ENCODE measurements at places on chromosomes 4 and X.

DNA sequence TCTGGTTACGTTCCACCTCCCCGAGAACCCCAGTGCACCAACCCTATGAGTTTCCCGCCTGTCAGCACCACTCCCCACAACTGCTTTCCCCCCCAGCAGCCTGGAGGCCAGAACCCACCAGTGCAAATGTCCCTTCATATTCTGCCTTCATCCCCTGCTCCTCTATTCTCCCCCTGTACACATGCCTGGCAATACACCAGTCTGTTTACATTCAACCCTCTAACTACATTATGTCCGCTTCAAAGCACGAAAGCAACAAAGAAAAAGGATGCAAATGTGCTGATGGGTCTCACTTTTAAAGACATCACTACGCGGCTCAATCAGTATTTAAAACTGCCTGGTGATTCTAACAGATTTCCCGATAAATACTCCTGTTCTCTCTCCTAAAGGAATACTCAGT lies 126.7 kb upstream of the SORBS2 start:
- no peak for DNase-seq

- no peak for DNase-seq
Observed at GRCh38 chrX:15177316-15177715, 92.6 kb downstream of the ASB9 start.

GRCh38 chrX:136048446-136048845 lies 63.2 kb downstream of the SLC9A6 start:
- no peak for DNase-seq

- no peak for DNase-seq
Observed at GRCh38 chr4:141913928-141914327, 277.5 kb downstream of the IL15 start.

DNA sequence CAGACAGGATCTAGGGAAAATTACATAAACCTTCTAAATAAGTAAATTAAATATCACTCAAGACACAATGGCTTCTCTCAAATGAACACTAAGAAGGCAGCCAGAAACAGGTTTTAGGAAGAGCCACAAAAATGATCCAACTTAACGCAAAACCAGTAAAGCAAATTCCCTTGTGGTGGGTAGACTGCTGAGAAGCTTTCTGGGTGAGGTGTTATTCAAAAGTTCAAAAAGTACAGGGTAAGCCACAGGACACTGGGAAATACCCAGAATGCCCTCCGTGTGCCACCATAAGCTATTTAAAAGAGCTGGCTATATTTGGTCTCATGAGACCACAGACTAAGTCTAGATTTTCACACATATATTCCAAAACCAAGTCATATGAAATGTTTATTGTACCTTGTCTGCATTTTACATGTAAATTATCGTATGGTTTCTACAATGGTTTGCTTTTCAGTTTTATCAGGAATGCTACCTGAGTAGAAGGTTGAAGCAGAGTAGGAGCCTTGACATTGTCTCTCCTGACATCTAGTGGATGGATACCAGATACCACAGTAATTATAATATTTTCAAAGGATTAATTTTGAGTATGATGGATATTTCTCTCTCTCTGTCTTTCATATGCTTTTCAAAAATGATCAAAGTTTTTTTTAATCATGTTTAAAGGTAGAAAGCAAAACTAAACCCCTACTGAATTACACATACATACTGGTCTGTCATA lies 109.3 kb upstream of the KLHL13 start:
- DNase-seq, result peak; percentile 49

DNA sequence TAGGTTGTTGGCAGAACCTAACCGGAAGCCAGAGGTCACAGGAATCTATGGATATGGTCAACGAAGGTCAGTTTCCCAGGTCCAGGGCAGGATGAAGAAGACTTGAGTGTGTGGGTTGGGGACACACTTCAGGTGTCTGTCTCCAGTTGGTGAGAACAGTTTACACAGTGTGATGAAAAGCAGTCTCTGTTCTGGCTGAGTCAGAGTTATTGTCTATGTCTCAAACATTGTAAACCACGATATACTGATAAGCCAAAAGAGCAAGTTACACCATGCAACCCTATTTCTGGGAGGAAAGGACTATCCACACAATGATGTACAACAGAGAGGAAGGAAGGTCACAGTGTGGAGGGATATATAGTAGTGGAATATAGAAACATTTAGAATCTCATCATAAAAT lies 187.1 kb upstream of the C1QTNF7 start:
- no peak for DNase-seq

DNA sequence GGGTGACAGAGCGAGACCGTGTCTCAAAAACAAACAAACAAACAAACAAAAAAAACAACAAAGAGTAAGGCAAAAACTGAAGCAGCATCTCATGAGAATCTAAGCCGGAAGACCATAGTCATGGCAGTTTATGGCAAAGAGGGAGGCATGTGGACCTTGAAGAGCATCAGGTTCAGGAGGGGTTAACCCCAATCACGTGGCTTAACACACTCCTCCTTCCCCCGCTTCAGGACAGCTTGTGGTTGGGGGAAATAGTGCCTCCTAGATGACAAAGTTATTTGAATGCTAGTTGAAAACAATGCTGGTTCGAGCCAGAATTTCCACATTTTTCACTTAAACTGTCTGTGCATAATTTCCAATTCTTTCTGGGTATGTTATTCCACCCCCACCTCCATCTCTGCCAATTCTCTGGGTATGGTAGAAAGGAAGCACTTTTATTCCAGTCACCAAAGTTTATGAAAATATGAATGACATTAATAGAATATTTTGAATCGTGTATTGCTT lies 11.7 kb upstream of the MAP7D3 start:
- DNase-seq, result no peak

GRCh38 chr4:11496351-11496829 lies 67.7 kb upstream of the HS3ST1 start:
- no peak for DNase-seq

DNA sequence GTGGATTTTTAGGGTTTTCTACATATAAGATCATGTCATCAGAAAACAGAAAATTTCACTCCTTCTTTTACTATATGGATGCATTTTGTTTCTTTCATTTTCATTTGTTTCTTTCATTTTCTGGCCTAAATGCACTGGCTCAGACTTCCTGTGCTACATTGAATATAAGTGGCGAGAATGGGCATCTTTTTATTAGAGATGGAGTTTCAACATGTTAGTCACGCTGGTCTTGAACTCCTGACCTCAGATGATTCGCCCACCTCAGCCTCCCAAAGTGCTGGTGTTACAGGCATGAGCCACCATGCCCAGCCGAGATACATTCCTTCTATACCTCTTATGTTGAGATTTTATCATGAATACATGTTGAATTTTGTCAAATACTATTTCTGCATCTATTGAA lies 61.8 kb downstream of the BRWD3 start:
- no peak for DNase-seq

DNA sequence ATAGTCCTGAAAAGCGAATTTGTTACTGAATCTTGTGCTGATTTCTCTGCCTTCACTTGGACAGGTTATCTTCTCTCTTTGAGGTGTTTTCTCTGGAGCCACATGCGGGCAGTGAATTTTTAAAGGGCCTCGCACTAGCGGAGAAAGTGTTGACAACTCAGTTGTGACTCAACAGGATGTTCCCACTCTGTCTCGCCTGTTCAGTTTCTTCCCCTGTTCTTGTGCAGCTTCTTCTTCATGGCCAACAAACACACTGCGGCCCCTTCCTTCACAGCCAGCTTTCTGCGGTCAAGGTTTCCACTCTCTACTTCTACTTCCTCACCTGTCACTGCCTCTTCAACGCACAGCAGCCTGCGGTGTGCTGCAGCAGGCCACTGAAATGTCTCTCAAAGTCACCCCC lies 1.1 kb upstream of the SHROOM4 start:
- DNase-seq, result no peak
